Dermis microvascular lymphatic vessel endothelial cell (primary cell): ENCODE measurements at places on chromosomes 12 and 14.

DNA sequence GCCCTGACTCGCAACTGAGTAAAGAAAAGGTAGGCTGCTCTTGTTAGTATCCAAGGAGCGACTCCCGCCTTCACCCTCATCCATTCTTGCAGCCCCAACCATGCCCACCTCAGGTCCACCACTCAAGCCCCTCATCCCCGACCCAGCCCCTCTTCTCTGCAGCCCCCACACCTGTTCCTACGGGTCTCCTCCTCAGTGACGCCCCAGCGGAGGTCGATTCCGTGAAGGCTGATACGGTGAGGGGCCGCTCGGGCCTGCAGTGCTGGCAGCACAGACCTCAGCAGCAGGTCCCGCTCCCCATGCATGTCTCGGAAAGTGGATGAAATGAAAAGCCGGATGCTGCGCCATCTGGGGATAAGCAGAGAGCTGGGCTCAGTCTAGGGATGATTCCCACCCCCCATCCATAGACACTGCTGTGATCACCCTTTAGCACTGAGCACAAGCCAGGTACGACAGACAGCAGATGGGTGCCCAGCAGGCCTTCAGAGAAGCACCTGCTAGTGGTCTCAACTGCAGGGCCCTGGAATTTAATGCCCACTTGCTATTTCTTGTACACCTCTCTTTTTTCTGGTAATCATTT, 26.9 kb downstream of the TEP1 start:
- no peak for DNase-seq

DNA sequence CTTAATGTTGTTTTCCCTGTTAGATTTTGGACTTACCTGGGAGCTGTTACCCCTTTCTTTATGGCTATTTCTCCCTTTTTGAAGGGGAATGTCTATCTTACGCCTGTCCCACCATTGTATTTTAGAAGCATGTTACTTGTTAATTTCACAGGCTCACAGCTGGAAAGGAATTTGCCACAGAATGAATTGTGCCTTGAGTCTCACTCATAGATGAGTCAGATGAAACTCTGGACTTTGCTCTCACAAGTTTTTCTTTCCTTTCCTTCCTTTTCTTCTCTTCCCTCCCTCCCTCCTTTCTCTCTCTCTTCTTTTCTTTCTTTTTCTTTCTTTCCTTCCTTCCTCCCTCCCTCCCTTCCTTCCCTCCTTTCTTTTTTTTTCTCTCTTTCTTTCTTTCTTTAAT, 9.3 kb upstream of the ATF7IP start:
- no peak for DNase-seq

DNA sequence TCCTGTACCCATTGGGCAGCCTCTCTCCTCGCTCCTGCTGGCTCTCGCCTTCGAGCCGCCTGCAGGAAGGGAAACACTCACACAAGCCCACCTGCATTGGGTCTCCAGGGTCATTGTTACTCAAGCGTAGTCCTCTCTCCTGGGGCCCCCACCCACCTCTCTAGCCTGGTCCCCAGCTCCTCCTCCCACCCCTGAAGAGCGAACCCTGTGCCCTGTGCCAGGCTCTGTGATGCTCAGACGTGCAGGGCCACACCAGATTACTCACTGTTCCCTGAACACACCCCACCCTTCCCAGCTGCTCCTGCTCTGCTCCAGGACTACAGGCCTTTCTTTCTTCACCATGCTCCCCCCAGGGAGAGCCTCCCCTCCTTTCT, 88.1 kb downstream of the NINJ2 start:
- DNase-seq, result no peak

DNA sequence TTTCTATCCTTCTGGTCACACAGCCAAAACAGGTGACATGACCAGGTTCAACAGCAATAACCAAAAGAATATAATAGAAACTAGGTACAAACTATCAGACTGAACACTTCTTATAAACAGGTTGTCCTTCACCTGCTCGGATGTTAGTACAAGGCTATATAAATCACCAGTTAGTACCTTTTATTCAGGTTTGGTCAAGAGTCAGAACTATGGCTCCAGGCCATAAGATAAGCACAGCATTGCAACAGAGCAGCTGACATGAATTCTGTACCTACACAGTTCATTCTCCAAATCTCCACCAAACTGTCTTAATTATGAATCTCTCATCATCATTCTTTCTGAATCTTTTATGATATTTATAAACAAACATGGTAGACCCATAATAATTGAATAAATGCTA, 123.9 kb downstream of the DIO2 start:
- no peak for DNase-seq

DNA sequence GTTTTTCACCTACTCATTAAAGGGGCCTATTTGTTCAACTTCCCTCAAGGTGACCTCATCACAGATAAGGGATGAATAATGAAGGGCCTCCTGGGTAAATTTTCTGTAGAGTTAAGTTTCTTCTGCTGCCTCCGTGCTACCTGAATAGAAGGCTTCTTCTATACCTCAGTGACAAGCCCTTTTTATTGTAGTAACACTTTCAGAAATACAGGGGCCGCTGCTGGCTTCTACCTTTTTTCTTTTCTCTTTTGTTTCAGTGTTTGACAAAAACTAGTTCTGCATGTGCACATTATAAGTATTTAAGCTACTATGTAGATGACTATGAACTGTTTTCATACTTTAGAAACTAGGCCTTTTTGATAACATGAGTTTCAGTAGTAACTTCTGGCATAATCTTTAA, 207.0 kb downstream of the NAV3 start:
- DNase-seq, result no peak

GRCh38 chr12:58424735-58425392, 483.5 kb downstream of the ATP23 start:
- DNase-seq, result no peak

DNA sequence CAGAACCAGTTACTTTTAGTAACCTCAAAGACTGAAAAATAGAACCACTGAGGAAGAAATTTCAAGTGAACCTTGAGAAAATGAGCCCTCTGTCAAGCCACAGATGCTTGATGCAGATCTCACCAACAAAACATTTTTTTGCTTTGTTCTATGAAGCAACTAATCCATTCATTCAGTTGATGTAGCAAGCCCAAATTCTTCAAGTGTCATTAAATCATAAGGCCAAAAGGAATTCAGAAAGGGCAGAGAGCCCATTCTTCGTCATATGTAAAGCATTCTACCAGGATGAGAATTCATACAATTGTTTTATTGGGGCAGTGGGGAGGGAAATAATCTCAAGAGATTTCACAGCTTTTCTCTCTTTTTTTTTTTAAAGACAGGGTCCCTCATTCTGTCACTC, 218.0 kb upstream of the RGS6 start:
- DNase-seq, result no peak

DNA sequence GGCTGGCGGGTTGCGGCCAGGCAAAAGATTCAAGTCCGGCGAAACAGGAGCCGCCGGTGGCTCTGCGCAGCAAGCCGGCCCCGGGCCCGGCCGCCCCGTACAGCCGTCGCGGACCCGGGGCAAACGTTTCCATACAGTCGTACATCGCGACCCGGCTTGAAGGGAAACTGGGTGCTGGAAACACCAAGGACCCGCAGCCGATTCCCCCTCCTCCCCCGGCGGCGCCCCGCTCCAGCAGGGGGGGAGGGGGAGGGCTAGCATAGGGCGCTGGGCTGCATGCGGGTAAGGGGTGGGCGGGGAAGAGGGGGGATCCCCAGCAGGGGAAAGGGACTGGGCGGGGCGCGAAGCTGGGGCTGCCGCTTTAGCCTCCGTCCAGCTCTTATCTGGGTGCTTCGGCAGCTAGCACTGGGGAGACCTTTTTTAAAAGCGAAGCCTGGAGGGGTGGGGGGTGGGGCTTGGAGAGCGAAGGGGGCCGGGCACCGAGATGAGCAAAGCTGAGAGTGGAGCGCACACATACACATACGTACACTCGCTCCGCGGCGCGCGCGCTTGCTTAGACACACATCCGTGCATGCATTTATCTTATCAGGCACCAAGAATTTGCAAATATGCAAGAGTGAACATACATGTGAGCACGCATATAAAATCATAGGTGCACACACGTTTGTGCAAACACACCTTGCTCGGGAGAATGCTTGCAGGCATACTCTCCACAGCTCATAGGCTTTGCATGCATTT, 11.9 kb downstream of the RARG start:
- no peak for DNase-seq

GRCh38 chr12:53160000-53160399, 20.5 kb upstream of the ZNF740 start:
- DNase-seq, result no peak

DNA sequence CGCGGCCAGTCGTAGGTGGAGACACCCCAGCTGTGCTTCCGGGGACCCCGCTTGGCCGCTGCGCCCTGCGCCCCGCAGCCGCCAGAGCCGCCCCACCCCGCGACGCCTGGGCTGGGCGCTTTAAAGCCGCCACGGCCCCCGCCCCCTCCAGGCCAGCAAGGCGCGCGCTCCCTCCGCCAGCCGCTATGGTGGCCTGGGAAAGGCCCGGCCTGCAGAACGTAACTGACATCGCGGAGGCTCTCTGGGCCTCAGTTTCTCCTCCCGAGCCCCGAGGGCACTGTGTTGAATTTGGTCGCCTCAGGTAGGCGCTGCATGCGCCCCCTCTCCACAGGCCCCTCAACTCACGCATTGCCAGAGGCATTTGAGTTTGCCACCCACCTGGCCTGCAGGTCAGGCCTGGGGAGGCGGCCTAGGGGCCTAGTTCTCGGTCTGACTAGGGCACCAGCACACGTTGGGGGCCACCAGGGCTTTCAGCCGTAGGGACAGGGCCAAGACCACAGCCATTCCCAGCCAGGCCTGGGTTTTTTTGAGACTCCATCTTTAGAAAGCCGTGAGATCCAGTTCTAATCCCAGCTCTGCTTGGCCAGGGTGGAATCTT, at the start of gene NGB:
Gene NGB (minus strand): TSS at position 94 of the 598 bp plus-strand sequence. CDS start 269 bp downstream, outside the sequence.
- DNase-seq, result no peak

- peak; percentile 89 for DNase-seq
Observed at GRCh38 chr12:6345319-6346091, 3.6 kb upstream of the TNFRSF1A start.

DNA sequence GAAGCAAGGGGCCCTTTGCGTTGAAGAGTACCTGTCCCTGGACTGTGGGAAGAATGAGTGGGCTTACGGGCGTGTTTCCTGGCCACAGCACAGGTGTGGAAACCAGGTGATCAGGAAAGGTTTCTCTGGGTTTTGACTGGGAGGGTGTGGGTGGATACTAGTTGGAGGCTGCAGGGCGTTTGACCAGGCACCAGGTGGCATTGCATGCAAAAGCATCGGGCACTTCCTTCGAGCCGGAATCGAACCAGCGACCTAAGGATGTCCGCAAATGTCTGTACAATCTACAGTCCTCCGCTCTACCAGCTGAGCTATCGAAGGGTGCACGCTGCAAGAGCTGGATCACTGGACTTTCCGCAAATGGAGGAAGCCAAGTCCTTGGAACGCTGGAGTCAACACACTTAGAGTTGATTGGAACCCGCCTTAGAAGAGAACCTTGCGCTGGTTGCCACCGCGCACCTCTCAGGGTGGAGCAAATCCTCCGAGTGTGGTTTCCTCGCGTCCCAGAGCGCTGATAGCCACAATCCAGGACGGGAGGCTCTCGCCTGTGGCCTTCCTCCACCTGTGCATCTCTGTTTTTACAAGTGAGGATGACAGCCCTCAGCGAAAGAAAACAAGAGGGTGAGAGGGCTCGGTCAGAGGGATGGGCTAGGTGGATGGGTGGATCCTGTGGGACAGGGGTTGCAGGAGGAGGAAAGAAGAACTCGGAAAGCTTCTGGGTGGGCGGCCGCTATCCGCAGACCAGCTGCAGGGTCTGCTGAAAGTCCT, 21.2 kb upstream of the RNASE4 start:
- DNase-seq, result peak; percentile 42

DNA sequence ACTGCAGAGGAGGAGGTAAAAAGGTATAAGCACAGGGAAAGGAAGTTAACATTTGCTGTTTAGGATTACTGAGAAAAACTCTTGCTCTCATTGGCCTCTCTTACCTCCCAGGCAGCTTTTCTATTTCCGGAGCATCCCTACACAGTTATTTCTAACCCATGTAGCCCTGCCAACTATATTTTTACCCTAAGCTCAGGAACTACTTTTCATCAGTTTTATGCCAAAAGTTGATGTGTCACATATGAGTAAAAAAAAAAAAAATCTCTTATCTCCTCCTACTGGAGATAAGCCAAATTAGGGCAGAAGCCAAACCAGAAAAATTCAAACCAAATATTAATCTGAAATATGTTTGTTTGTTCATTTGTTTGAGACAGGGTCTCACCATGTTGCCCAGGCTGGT, 34.4 kb upstream of the PSMA6 start:
- peak; percentile 72 for DNase-seq

GRCh38 chr12:110312581-110313360, 31.7 kb downstream of the ATP2A2 start:
- peak; percentile 85 for DNase-seq

DNA sequence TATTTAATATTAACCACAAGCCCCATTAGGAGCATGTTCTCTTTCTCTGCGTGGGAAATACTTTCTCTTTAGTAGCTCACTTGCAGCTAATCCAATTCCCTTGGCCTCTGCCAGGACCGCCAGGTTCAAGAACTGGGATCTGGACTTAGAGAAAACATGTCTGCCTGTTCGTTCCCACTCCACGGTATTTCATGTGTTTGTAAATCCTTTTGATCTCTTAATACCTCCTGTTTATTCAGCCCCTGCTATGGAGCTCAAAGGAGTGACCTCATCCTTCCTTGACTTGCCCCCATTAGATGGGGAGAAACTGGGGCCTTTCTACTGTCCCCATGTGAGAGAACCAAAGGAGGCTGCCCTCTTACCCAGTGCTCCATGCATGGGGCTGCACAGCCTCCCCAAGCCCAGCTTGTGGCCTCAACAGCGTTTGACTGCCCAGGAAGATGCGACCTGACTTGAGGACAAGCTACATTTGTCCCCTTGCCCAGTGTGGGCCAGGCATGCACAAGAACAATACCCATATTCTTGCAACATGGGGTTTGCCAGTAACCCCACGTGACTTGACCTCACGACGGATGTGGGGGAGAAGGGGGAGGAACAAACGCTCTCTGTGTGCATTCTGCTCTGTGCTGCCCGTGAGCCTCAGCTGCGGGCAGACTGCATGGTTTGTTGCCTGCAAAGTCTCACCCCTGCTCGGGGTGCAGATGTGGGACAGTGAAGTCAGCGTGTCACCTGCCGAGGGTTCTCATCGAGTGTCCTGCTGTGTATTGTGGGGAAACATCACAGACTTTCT, 30.3 kb downstream of the CD9 start:
- peak; percentile 49 for DNase-seq

GRCh38 chr14:44653641-44654040, 146.6 kb upstream of the FSCB start:
- no peak for DNase-seq

- no peak for DNase-seq
Observed at GRCh38 chr12:95446506-95446900, 27.4 kb upstream of the METAP2 start.

DNA sequence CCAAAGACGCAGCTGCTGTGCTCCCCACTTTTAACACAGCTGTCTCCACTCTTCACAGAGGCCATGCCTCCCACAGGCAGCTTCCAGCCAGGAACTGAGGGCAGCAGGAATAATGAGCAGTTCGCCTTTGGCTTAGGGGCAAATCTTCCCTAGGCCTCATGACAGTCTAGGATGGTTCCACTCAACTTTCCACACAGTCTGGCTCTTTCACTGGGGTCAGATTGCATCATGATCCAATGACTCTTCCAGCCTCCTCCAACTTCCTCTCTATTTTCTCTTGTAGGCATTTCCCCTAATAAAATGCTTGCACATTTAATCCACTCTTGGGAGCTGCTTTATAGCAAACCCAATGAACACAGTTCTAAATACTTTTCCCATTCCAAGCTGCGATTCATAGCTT, 271.6 kb upstream of the ATP2B1 start:
- DNase-seq, result no peak

GRCh38 chr14:103372552-103373304, 12.5 kb upstream of the MARK3 start:
- no peak for DNase-seq
